Hematopoietic multipotent progenitor cell treated with erythropoietin and hydrocortisone succinate and interleukin-3 and kit ligand, for 17 days (in vitro differentiated cells): ENCODE measurements at places on chromosomes 4 and X.

DNA sequence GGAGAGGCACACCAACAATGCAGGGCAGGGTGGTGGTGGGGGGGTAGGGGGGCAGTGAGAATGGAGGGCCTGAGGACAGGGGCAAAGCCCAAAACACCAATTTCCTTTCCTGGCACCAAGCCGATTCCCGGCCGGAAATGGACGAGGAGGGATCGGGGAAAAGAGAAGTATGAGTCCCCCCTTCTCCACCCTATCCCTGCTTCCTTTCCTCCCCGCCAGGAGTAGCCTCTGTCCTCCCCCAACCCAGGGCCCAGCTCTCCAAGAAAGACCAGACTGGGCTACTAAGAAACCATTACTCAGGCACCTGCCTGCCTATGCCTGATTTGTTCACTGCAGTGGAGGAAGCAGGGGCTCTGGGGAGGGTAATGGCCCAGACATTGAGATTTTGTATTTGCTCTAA lies 402 bp downstream of the CCDC120 start:
- no peak for DNase-seq

- no peak for DNase-seq
These were observed 14.3 kb upstream of the TDO2 start for GRCh38 chr4:155889031-155889793.

- DNase-seq, result no peak
These were observed 6.6 kb downstream of the TIMM17B start for GRCh38 chrX:48890934-48891401.

- DNase-seq, result no peak
These were observed 6.9 kb upstream of the TRPC3 start for GRCh38 chr4:121958777-121959176.

- no peak for DNase-seq
These were observed 959.1 kb upstream of the LCORL start for GRCh38 chr4:18980516-18981233.

DNA sequence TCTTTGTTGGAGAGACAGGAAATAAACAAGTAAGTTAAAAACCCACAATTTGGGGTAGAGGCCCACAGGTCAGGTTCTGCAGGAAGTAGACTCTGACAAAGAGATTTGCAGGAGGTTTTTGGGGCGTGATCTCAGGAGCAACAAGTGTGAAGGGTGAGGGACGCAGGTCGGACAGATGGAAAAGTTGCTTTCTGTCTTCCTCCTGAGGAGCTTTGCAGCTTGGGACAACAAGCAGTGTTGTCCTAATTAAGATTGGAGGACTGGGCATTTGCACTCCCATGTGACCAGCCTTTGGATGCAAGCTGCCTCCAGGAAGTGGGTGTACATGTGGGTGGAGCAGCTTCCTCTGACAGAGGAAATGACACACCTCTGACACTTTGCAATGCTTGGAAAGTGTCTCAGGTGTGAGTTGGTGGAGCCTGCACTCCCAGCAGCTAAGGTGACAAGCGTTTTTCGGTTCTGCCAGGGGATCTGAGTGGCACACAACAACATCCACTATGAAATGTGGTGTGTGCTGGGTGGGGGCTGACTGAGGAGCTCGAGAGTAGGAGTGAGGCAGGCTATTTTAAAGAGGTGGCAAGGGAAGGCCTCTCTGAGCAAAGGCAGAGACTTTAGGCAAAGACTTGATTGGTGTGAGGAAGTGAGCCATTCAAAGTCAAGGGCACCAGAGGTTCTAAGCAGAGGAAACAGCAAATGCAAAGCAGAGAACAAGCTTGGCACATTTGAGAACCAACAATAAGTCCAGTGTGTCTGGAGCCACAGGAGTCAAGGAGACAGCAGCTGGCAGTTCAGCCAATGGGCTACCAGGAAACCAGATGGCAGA lies 339.8 kb upstream of the GATB start:
- DNase-seq, result no peak

DNA sequence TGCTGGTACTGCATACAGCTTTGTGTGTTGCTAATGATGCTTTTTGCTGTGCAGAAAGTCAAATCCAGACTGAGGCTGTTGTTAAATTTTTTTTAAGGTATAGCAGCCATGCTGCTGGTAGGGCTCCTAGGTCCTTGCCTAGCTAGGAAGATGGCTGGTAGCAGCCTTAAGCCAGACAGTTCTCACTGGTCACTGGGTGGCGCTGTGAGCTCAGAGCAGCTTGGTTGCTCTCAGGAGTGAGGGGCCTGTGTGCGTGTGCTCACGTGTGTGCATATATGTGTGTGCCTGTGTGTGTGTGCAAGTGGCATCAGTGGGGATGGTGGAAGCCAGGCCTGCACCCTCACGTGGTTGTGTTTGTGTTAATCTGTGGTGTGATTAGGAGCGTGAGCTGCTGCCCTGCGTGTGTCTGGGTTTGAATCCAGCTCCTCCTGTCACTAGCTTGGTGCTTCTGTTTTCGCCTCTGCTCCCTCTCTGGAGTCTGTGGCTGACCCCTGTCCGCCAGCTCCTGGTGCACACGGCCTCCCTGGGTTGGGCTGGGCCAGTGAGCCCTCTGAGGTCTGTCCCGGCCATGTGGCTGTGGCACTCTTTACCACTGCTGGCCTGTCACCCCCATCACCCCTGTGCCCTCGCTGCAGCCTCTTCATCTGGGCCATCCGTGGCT lies 46.1 kb downstream of the SORCS2 start:
- no peak for DNase-seq
